ENCODE measurements at places on chromosomes 4 and X.

DNA sequence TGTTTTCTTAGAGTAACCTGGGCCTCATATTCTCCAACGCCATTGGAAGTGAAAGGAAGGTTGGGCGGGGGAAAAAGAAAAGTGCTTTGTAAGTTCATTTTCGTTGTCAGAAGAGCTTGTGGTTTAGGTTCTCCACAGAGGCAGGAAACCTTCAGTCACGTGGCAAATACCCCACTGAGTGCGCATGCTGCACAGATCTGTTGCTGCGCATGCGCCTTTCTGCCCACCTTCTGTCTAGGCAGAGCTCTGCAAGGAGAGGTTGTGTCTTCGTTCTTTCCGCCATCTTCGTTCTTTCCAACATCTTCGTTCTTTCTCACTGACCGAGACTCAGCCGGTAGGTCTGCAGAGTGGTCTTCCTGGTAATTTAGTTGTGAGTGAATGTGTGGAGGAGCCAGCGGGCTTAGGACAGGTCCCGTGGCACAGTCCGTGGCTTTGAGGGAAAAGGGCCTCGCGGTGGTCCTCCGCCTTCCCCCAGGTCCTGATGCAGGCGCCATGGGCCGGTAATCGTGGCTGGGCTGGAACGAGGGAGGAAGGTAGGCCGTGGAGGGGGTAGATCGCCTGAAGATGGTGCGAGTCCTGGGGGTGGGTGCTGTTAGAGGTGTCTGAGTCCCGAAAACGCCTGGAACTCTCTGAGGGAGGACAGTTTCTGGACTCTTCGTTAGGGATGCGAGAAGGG lies at the start of gene PAGE5:
TSS of gene PAGE5 (plus strand) at position 228 of the 676 bp plus-strand sequence. CDS start 1,037 bp downstream, outside the sequence.
- DNase-seq: no peak

DNA sequence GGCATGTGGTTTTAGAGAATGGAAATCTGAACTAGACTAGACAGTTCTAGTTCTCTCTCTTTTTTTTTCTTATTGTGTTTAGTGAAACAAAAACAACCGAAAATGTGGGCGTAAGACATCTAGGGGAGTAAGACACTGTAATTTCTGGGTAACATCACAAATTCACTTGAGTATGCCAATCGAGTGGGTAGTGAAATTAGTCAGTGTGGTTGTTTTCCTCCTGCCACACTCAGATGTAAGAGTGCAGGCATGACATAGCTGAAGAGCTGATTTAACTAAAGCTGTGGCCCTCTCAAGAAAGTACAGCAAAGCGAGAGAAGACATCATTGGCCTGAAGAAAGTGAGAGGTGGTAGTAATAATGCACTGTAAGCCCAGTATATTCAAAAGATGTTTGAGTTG lies 1585.3 kb upstream of the AGA start:
- no peak for DNase-seq

DNA sequence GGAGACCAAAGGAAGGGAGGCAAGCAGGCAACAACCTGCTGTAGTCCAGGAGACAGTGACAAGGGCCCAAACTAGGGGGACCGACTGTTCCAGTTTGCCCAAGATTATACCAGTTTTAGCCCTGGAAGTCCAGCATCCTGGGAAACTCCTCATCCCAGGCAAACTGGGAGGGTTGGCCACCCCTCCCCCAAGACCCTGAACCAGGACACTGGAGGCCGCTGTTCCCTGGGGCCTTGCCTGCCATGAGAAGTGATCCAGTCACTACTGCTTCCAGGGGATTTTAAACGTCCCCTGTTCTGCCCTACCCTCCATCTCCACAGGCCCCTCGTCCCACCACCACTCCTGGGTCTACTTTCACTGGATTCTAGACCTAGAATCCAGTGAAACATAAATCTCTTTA lies 4.3 kb upstream of the DGAT2L6 start:
- DNase-seq: no peak

DNA sequence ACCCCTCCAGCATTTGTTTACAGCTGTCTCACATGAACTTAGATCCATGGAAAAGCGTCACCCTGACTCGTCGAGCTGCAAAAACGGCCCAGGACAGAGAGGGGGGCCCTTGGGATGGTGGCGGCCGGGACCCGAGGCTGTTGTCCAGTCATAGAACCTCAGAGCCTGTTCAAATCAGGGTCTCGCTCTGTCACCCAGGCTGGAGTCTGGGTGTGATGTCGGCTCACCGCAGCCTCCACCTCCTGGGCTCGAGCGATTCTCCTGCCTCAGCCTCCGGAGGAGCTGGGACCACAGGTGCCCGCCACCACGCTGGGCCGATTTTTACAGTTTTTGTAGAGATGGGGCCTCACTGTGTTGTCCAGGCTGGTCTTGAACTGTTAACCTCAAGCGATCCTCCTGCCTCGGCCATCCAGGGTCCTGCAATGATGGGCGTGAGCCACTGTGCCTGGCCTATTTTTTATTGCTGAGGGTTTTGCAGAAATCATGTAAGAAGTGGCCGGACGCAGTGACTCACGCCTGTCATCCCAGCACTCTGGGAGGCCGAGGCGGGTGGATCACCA lies 42.6 kb upstream of the PPP2R3B start:
- DNase-seq: no peak

DNA sequence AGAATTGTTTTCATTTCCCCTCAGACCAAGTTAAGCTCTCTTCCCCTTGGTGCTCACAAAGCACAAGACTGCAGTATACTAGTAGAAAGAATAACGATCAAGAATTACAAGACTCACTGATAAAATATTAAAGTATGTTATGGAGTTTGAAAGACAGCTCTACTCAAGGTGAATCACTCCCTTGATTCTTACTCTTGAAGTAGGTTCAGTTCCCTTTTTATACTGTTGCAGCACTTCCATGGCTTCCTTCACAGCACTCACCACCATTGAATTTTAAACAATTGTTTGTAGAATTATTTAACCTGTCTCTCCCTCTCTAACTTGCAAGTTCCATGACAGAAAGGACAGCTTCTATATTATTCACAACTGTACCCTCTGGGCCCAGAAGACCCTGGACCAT lies 42.2 kb downstream of the CASK start:
- DNase-seq: no peak

DNA sequence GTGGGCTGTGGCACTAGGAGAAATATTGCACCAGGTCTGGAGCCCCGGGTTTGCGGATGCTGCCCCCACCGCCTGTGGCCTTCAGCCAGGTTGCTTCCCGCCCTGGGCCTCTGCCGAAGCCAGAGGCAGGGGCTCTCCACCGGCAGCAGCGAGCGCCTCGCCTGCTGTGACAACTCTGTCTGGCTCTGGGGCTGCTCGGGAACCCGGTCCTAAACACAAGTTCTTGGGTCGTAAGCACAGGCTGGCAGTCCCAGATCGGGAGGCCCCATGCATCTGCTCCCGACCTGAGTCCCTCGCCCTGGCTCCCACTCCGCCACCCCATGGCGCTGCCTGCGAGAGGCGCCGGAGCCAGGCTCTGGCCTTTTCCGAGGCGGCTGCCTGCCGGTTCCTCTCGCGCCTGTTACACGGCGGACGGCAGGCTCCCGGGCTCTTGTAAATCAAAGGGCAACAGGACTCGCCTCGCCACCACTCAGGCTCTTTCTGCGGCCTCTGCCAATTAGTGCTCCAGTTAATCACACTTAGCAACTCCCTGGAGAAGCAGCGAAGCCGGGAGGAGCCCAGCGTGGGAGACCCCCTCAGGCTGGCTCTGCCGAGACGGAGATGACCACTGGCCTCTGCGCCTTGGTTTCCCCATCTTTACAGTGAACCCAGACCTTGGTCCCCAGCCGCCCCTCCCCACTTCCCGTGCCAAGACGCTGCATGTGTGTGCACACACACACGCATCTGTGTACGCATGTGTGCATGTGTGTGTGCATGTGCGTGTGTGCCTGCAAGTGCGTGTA lies 109.2 kb downstream of the DCTD start:
- no peak for DNase-seq

- DNase-seq: no peak
Observed at GRCh38 chr4:156378033-156378665, 424.5 kb upstream of the CTSO start.

- DNase-seq: no peak
Observed at GRCh38 chrX:10938365-10938923, 172.7 kb upstream of the HCCS start.

DNA sequence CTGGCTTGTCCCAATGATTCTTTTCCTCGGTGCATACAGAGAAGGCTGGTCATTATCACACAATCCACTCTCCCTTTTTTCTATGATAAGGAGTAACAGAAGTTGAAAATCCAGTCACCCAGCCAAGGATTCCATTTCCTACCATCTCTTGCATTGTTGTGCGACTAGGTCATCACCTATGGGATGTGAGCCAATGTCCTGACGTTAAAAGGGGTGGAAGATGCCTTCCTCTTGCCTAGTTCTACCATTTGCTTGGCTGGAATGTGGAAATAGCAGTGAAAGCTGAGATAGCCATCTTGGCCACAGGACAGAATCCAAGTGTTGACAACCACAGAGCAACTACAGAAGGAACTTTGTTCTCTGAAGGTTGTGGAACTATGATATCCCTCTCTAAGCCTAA lies 132.2 kb upstream of the KIT start:
- no peak for DNase-seq

DNA sequence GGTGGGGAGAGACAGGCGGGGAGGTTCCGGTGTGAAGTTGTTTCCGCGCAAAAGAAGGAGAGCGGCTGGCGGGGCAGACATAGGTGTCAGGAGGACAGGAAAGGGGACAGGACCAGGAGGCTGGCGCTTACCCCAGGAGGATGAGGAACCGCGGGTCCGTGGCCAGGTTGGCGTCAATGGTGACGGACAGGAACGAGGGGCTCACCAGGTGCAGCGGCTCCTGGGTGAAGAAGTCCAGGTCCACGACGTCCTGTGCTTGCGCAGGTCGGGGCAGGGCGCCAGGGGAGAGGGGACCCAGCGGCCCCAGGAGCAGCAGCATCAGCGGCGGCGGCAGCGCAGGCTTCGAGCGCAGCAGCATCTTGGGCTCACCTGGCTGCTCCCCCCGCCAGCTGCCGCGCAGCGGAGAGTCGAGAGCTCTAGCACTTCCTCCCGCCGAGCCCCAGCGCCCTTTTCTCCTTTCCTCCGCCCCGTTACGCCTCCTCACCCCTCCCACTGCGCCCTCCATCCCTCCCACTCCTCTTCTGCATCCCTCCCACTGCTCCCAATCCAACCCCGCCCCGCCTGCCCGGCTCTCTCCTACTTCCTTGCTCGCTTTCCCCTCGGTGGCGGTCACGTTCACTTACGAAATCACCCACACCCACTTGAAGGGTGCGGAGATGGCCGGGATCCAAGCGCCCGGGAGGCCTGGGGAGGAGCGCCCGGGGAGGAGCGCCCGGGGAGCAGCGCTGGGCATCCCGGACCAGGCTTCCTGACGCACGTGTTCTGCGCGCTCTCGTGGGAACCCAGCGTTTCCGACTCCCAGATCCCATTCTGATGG lies at the start of gene HPSE:
TSS of gene HPSE (minus strand) at position 424 of the 817 bp plus-strand sequence. CDS start at position 358, 66 bp downstream.
- DNase-seq: peak; percentile 56

DNA sequence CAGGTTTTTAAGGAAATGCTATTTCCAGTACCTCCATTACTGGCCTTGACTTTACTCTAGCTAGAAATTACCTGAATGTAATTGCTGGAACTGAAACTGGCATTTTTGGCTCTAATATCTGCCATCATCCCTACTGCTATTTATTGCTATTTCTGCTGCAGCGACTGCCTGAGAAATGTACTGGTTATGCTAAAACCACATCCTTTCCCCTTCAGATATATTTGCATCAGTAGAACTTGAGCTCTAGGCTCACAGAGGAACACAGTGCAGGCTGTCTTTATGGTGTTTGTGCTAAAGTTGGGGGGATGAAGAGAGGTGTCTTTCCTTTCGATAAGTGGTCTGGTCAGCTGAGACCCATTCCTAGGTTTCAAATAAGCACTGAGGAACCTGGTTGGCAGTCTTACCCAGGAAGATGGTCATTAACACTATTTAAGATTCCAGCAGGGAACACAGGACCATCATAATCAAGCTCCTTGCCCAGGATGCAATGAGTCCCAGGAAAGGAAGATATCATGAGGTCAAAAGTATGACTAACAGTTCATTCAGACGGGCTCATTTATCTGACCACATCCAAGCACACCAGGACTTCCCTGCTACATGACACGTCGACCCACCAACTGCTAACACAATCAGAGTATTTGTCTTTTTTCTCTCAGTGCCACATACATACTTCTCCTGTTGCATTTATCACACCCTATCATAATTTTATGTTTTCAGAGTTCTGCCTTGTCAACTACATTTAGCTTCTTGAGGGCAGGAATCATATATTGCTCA lies 137.4 kb downstream of the GABRA3 start:
- no peak for DNase-seq

DNA sequence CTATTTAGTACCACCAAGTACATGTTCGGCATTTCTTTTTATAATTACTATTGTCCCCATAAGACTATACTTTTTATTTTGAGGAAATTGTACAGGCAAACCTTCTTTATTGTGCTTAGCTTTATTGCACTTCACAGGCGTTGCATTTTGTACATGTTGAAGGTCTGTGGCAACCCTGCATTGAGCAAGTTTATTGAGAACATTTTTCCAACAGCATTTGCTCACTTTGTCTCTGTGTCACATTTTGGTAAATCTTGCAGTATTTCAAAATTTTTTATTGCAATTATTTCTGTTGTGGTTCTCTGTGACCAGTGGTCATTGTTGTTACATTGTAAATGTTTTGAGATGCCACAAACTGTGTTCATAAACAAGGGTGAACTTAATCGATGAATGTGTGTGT lies 10.8 kb upstream of the CXCL5 start:
- DNase-seq: no peak

DNA sequence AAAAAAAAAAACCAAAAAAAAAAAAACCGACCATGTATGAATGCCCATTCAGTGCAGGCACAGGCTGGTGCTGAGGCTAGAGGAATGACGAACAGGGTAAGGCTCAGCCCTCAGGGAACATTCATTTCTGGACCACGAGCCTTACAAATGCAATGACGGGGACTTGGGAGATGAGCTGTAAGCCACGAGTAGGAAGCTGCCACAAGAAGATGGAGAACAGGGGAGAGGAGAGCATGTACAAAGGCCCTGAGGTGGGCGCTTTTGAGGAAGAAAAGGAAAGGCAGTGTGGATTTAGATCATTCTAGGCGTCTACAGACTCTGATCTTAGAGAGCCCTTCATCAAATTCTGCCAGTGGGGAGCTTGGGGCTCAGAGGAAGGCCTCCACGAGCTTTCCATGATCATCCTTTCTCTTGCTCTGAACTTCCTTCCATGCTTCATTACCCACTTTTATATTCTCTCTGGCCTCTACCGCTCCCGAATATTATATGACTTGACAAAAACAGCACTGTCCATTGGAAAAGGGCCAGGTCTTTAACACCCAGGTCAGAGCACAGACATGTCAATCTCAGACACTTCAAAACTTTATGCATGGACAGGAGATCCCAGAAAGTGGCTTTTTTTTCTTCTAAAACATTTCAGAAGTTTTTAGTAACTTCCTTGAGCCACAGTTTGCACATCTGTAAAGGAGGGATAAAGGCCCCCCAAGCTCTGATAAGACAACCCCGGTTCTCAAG lies 3.3 kb upstream of the ZNF518B start:
- DNase-seq: no peak

- DNase-seq: no peak
Observed at GRCh38 chr4:168711197-168712140, 214.6 kb downstream of the PALLD start.

DNA sequence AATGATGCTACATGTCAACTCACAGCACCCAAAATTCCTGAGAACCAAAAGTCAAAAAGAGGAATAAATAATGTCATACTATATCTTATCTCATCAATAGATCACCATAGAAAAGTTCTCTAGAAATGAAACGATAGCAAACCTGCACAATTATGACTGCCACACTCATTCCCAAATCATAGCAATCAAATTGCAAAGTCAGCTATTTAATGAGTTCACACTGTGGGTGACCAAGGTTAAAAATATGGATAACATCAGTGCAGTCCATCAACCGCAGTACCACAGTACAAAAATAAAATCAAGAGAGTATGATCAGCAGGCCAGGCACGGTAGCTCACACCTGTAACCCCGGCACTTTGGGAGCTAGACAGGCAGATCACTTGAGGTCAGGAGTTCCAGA lies 62.3 kb downstream of the ATRX start:
- no peak for DNase-seq

All from stimulated activated CD4-positive, alpha-beta T cell treated with anti-CD3 and anti-CD28 coated beads, Interleukin-1b, Interleukin-23, amount 100 ng/mL, for 4 hours (primary cell).